ENCODE measurements at places on chromosomes 13 and 19.
A peak's percentile ranks its signal among the peaks of the same experiment; 100 is the strongest.

DNA sequence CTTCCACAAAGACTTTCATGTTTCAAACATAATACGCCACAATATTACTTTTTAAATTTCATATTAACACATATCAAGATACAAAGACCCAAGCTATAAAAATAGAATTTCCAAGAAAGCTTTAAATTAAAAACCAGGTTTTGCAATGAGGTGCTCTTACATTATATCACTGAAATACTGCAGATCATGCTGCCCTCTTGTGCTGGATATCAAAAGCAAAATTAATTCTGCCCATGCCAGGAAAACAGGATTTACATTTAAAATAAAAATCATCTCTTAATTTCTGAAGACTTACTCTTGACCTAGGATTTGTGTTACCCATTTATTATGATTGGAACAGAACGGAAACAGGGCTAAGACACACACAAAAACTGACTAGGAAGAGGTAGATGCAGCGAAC is 145.0 kb downstream of the ABCC4 start:
- DNase-seq: no peak

DNA sequence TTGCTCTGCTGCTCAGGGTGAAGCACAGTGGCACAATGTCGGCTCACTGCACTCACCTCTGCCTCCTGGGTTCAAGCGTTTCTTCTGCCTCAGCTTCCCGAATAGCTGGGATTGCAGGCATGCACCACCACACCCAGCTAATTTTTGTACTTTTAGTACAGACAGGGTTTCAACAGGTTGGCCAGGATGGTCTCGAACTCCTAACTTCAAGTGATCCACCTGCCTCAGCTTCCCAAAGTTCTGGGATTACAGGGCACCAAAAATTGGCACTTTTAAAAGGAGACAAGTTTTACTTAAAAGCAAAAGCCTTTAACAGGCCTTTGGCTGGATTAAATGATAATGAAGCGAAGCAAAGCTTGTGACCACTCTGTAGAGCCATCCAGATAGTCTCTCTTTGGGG is 12.5 kb upstream of the TSHZ3 start:
- no peak for DNase-seq

DNA sequence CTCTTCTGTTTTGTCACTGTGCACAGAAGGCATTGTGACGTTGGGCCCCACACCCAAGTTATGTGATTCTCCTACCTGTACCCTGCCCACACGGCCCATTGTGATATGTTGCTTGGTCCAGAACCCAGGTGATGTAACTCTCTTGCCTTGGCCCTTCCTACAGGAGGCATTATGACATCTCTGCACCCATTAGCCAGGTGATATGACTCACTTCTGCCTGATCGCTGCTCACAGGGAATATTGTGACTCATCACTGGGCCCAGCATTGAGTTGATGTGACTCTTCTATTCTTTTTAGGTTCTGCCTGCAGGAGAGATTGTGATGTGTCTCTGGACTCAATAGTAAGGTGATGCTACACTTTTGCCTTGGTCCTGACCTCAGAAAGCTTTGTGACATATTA is 65.4 kb upstream of the ZNF91 start:
- no peak for DNase-seq

DNA sequence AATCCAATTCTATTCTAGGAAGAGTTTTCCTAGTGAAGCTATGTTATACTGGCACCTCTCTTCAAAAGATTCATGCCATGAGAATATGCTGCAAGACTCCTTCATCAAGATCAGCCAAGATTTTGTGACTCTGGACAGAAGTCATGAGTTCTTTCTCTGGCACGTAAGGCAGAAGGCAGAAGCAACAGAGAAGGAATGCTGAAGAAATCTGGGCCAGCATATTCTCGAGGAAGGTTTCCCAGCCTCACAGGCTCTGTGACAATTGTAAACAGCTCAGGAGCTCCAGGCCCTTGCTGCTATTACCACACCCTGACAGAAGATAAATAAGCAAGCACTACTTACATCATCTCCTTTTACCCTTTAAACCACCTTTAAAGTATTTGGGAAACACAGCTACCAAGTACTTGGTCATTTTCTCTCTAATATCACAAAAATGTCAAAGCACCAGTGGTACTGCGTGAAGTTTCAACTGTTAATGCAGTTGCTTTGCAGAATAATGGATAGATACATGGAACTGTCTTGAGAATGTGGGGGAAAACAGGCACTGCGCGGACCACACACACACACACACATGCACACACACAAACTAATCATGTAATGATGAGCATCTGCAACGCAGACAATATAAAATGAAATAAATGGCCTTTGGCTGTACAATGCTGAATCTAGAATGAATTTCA is 55.4 kb downstream of the INTS6 start:
- DNase-seq: no peak

GRCh38 chr19:45922281-45922680 is 7.7 kb upstream of the NANOS2 start:
- no peak for DNase-seq

DNA sequence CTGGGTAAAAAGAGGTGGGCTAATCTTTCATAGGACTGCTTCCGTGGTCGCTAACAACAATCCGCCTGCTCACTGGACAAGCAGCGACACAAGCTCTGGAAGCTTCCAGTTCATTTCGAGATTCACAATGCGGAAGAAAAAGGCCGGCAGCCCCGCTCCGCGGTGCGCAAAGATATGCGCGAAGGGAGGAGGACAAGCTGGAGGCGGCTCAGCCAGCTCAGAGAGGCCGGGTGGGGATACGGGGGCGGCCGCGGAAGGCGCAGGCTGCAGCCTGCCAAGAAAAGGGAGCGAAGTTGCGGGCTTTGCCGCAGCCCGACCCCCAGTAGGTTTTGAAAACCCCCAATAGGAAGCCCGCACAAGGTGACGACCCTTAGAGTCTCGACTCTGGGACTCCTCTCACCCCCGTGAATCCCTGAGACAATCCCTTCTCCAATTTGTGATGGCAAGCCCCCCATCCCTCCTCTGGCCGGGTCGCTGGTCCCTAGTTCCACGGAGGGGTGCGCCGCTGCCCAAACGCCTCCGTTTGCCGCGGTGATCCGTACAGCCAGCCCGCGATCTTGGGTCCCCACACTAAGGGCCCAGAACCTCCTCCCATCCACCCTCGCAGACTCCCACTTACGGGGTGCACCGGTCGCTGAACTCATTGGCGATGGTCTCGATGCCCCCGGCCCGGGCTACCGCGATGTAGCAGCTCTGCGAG is 697 bp downstream of the HSPH1 start:
- peak; percentile 54 for DNase-seq

DNA sequence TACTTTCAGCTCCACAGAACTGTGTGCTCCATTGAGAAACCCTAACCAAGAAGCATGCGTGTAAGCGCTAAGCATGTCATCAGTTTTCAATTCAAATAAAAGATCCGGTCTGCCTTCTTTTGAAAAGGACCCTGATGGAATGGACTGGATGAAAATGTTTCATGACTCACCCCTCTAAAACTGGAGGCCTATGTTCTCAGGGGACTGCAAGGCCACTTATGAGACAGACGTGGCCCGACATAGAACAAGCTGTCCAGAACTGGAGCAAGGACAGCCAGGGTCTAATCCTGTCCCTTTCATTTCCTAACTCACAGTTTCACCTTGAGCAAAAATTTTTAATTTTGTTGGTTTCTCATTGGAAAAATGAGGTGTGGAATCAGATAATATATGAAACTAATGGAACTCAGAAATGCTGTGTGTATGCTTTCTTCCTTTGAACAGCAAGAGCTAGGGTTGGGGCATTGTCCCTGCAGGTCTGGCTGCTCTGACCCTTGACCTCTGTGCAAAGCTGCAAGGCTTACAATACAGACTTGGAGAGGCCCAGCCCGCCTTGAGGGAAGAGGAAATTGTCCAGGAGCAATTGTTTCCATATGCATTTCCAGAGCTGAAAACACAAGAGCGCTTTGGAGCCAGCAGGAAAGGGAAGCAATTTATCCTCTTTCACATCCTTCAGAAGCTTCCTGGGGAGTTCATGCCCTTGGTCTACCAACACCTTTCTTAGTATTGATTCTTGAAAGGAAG is 553.4 kb upstream of the KLF12 start:
- DNase-seq: no peak

DNA sequence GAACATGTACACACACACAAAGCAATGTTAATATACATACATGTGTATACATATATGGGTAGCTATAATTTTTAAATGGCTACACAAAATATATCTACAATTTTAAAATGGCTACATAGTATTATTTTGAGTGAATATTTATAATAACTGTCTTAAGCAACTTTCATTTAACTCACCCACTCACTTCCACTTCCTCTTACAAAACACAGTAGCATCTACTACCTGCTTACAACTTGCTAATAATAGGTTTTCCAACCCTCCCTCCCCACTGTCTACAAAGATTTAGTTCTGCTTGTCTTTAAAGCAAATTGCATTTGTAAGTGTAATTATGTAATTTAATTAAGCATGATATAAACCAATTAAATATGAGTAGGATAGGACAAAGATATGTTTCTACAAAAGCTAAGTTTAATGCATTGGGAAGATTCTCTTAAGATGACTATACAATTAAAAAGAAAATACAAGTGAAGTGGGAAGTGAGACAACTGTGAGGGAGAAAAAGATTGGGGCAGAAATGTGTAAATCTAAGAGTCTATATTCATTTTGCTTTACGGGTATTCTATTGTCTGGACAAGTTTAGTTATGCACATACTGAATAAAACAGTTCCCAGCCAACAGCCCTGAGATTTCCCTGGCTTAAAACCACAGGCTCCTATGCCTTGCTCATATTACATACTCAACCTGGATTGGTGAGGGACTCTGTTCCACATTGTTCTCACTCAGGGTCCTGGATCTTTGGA is 583.1 kb downstream of the EFNB2 start:
- no peak for DNase-seq

- no peak for DNase-seq
Measured at GRCh38 chr19:5218255-5218855, 122.3 kb downstream of the PTPRS start.

DNA sequence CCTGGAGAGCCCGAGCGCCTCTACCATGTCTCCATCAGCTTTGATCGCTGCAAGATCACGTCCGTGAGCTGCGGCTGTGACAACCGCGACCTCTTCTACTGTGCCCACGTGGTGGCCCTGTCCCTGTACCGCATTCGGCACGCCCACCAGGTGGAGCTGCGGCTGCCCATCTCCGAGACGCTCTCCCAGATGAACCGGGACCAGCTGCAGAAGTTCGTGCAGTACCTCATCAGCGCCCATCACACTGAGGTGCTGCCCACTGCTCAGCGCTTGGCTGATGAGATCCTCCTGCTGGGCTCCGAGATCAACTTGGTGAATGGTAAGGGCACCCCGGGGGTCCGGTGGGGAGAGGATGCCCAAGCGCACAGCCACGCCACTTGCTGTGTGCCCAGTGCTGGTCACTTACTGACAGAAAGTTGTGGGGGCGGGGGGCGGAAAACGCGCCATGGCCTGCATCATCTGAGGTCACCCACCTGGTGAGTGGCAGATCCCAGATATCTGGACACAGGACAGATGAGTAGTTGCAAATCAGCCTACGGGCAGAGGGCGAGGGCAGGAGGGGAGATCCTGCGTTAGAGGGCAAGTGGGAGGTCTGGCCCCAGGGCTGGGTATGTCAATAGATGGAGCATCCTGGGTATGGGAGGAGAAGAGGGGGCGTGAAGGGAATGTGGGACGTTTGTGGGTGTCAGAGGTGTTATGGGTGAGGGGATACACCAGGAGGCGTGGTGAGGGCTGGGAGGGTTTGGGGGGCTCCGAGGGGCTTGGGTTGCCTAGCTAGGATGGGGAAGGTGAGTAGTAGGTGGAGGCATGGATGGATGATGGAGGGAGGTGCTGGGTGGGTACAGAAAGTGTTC is 9.8 kb downstream of the ZSWIM4 start:
- DNase-seq: no peak

GRCh38 chr13:42533336-42533591 is 40.7 kb upstream of the TNFSF11 start:
- DNase-seq: no peak

DNA sequence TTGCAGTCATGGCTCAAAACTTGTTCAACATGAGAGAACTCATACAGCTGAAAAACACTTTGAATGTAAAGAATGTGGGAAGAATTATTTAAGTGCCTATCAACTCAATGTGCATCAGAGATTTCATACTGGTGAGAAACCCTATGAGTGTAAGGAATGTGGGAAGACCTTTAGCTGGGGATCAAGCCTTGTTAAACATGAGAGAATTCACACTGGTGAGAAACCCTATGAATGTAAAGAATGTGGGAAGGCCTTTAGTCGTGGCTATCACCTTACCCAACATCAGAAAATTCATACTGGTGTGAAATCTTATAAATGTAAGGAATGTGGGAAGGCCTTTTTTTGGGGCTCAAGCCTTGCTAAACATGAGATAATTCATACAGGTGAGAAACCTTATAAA is 20.1 kb downstream of the ZNF283 start:
- no peak for DNase-seq

DNA sequence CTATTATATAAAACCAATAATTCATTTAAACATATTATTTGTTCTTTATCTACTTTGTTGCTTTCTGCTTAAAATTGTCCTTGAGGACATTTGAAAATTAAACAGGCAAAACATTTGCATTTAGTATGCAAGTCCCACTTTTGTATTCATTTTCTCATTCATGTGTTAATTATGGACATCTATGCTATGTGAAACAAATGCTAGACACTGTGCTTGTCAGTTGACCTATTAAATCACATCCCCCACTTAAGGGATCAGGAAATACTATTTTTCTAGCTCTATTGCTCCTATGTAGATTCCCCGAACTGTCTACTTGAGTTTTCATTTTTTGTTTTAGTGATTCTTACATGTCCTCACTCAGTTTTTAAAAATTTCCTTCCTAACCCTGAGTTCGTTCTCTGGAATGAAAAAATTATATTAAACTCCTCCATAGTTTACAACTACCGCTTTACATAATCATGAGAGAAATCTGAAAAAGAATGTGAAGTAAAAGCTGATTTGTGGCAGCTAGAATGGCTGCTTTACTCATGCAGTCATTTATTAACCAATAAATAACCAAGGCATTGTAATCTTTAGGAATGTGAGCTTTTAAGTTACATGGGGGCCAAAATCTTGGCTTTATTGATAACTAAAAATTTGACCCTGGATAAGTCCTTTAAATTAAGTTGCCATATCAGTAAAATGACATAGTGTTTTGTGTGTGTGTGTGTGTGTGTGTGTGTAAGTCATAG is 188.5 kb downstream of the LIG4 start:
- DNase-seq: no peak

DNA sequence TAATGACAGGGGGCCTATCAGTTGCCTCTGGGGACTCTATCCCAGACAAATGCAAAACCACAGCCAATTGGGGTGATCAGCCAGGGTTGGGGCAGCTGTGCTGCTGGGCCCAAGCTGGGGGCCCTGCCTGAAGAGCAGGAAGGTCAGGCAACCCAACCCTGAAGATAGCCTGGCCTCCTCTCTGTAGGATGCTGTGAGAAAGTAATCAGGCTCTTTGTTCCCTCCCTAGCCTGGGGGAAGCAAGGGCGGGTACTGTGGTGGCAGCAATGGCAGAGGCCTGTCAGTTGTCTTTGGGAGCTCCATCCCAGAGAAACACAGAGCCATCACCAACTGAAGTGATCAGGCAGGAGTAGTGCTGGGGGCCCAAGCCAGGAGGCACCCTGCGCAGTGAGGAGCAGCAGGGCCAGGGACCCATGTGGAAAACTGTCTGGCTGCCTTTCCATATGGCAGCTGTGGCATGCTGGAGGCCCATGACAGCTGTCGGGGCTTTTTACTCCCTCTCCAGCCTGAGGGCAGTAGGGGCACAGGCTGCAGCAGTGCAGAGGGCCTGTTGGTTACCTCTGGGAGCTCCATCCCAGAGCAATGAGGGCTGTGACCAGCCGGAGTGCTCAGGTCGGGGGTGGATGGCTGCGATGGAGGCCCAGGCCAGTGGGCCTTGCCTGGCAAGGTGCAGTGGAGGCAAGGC is 73.6 kb upstream of the ATP12A start:
- DNase-seq: no peak

Data from activated T-helper 9 cell treated with anti-CD3 and anti-CD28 coated beads, Interleukin-2, amount 50 U/mL, for 16 hours (primary cell).